D721Med (cell line): ENCODE measurements at places on chromosomes 5 and 9.

GRCh38 chr5:109035436-109035835 lies 287.7 kb downstream of the FER start:
- DNase-seq, result no peak

DNA sequence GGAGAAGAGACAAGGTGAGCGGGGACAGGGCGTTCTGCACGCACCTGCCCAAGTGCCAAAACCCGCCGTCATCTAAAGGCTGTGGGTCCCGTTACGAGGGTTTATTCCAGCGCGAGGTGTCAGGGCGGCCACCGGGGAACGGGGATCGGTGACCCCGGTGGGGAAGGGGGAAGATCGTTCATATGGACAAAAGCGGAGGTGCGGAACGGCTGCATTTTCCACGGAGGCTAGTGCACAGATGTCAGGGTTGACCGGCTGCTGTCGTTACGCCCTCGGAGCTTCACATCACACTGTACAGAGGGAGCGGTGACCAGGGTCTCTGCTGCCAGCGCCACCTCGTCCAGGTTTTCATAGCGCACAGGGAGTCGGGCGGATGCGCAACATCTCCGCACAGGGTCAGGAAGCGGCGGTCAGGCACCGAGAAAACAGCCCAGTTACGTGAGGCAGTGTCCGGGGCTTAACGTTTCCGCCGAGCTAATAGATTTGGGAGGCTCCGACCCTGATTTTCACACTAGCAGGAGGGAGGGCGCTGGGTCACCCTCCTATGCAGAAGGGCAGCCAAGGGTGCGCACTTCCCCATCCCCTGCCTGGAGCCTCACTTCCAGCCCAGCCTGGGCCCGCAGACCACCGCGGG lies 13.5 kb downstream of the BTNL9 start:
- DNase-seq, result no peak

DNA sequence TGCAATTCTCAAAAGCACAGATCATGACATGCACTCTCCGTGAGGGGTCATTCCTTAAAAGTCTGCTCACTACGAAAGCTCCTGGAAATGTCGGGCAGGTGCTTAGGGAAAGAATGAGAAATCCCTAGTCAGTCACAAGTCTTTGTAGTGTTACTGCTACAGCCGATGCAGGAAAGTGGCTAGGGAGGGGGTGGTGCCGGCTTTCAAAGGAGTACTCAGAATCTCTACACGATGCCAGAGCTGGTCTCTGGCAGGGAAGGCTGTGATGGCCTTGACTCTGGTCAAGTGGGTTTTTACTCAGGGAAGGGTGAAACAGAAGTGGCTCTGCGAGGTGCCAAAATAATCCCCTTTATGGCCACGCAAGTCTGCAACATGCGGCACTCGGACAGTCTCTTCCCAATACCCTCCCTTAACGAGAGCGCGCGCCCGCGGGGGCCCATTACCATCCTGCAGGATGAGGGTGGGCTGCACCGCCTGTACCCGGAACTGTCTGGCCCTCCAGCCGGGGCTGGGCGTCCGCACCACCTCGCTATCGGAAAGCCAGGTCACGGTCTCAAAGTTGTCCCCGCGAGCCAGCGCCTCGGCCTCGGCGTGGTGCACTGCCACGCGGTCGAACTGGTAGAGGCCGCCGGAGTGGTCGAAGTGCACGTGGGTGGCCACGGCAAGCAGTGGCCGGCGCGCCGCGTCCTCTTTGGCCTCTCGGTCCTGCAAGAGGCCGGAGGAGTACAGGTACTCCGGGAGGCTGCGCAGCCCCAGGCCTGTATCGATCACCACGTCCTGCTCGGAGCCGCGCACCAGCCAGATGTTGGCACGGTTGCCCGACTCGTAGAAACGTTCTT lies 956 bp downstream of the MBLAC2 start:
- no peak for DNase-seq

DNA sequence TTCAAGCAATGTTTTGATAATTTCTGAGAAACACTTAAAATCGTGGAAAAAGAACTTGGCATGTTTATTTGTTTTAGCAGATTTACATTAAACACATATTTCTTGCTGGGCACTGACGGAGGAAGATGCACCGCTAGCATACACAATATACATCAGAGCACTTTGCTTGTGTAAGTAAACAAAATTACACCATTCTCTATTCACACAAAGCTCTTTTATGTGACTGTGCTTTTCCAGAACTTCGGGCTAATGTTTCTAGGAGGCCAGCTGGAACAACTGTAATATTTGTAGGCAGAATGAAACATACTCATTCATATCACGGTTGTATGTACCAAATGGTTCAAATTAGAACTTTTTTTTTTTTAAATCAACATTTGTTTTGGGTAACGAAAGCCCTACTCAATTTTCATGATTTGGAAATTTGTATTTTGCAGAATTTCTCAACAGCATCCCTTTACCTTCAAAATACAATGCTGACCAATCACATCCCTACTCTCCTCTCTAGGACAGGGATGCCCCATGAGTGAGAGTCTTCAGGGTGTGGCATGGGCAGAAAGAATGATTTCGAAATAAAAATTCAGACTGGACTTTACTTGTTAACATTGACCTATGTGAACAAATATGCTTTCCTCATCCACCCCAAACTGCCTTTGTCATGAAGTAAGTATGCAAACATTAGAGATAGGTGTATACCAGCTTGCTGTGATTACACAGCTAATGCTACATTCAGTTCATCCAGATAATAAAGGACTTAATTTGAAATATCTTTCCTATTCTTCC lies 425.1 kb downstream of the BNC2 start:
- no peak for DNase-seq

DNA sequence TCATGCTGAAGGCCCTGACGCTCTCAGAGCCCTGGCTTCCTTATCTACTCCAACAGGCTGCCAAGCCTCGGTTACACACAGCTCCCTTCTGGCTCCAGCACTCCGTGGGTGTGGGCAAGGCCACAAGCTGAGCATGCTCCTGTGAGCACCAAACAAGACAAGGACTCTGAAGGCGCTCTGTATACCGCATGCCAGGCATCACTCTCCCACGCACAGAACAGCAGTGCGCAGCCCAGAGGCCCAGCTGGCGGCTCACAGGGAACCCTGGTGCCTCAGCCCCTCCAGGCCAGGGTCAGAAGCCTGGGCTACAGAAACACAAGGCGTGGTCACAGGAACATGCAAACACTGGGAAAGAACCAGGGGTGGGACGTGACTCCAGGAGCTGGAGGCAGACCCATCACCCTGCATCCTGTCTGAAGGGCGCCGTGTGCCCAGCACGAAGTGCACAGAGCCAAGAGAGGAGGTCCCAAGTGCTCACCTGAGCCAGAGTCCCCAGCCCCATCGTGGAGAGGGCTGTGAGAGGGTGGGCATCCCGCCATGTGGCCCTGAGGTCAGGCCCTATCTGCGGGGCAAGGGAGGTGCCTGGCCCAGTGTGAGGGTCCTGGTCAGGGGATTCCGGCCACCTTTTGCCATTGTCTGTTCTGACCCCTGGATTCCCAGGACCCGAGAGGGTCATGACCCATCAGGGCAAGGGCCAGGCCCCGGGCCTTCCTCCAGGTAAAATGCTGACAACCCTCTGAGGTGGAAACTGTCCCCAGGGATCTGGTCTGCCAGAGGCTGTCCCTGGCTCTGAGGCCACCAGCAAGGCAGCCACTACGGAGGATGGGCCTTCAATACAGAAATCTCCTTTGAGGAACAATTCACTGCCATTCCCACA lies 54.7 kb downstream of the COL23A1 start:
- no peak for DNase-seq

DNA sequence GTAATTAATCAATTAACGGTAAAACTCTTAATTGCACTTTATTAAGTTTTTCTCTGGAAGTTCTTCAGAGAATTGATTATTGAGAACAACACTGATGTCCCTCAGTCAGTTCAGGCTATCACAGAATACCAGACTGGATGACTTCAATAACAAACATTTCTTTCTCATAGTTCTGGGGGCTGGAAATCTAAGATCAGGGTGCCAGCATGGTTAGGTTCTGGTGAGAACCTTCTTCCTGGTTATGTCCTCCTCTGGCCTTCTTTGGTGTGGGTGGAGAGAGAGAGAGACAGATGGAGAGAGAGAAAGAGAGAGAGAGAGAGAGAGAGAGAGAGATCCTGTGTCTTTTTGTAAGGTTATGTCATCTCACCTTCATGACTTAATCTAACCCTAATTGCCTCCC lies 71.4 kb upstream of the DAP start:
- DNase-seq, result no peak

DNA sequence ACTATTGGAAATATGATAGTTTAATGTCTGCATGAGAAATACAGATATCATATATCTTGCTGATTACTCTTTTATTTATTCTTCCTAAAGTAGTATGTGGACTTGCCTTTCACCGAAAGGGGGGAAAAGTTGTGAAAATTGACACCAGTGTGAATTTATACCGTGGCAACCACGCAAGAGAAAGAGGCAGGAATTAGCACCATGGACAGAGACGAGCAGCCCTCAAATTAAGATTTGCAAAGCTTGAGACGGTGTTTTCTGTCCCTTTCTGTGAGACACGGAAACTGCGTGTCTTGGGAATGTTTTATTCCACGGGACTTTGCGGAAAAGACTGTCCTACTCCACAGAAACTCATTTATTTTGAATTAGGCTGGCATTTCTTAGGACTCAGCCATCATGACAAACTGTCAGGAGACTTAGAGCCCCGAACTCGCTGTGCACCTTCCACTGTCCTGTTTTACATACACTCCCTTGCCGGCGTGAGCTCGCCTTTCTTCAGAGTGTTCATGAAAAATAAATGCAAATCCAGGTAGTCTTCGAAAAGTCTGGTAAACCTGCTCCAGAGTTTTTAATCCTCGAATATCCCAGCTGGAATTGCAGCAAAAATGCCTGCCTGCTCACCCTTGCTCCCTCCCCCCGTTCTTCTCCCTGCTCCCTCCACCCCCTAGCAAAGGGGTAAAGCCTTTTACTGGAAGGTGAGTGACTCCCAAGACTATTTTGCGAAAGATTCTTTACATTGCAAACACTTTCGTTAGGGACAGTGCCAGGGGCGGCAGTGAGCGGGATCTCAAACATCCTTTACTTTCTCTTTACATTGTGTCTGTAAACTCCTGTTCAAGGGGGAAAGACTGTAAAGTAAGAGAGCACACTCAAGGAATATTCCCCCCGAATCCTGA lies 3.8 kb upstream of the ELAVL2 start:
- no peak for DNase-seq

DNA sequence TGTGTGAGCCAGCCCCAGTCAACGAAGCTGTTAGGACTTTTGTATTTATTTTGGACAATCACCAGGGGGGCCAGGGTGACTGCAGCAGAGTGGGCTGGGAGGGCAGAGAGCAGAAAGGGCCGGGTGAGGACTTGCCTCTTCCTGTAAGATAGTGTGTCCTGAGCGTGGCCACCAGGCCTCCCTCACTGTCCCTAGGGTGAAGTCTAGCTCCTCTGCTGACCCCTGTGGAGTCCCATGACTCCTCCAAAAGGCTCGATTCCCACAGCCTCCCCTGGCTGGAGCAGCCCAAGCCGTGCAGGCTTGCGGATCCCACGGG lies 147.8 kb downstream of the RXRA start:
- no peak for DNase-seq

DNA sequence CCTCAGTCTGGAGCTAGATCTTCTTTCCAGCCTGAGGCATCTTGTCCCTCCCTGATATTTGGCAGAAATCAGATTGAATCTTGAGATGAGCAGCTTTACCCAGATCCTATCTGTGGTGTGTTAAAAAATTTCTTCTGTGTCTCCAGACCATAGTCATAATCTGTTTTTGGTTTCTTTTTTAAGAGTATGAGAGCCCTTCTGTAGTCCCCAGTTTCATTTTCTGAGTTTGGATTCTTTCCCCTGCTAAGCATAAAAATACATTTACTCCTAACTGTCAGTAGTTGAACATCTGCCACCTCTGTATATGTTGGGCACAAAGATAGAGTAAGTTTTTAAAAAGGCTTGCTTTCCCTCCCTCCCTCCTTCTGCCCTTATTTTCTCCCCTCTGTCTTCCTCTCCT lies 137.7 kb downstream of the CNTLN start:
- DNase-seq, result no peak

DNA sequence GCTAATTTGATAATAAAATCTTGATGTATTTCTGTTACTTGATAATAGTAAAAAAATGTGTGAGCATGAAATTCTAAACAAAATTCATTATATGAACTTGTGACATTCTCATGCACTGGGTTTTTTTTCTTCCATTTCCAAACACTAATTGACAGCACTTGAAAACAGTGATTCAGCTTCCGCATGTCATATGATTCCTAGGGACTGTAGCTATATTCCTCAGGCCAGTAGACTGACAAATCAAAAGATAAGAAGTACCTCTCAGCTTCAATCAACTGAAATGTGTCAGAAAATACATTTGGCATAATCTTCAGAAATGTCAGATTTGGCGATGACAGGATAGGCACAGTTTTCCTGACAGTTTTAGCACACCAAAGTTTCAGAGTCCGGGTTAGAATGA lies 52.5 kb downstream of the EFNA5 start:
- DNase-seq, result no peak

DNA sequence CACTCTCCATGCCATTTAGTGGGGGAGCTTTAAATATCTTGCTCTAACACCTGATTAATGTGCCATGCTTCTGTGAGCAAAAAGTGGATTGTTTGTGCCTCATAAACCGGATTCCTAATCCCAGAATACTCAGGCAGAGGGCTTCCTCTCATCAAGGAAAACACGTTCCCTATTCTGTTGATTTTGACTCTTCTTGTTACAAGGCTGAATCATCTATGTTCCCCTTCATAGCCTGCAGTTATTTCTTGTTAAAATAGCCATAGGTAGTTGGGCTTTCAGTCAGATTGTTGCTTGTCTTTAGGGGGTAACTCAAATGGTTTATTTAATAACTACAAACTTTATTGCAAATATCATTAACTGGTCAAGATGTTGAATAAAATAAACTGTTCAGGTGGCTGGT lies 26.6 kb downstream of the ROPN1L start:
- DNase-seq, result no peak

DNA sequence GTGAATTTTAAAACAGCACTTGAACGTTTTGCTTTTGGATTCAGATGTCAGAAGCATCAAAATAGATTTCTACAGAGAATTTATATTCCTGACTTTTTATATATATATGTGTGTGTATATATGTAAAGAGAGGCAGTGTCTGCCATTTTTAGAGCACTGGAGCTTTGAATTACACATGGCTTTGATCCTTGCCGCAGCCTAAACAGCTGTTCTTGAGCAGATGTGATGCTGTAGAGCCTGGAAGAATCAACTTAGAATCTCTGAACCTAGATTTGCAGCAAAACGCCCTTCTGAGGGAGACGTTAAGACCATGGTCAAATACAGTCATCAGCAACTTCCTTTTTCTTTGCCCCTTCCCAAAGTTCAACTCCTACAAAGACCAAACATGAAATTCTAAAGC lies 21.7 kb upstream of the C5orf47 start:
- no peak for DNase-seq

DNA sequence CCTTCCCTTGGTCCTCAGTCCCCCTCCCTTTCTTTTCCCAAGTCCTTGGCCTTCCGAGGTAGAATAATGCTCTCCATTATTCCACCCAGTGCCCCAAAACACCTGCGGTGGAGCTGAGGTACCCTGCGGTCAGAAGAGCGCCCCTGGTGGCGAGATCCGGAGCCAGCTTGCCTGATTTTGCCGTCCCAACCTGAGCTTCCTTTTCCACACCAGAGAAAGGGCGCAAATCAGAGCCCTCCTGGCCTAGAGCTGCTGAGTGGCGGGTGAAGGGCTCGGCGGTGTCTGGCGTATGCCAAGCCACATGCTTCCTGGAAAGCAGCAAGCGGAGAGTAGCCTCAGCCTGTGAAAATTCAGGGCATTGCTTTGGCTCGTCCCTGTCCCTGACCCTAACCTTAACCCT lies 21.1 kb upstream of the CARTPT start:
- DNase-seq, result no peak
